Urinary bladder (tissue), 4 donors: ENCODE measurements at places on chromosomes 7 and 10.

GRCh38 chr7:139720705-139721231 is 57.0 kb downstream of the HIPK2 start:
- DNase-seq, result no peak

- DNase-seq, result no peak
Observed at GRCh38 chr10:60394446-60394845, 4.8 kb upstream of the ANK3 start.

DNA sequence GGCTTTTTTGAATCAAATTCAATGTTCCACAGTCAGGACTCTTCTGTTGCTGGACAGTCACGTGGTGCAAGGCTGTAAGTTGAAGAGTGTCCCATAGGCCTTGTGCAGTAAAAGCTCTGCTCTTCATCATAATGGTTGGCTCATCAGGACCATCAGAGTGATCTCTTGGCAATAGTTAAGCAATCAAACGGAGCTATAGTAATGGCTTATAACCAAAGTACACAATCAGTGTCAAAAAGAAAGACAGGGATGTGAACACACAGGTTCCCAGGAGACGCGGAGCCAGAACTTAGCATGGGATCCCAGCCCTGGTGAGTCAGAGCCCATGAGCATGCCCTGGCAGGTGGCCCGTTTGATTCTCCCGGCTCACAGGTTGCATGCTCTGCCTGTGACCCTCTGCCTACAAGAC is 10.8 kb upstream of the GPNMB start:
- DNase-seq, result peak; percentile 81

DNA sequence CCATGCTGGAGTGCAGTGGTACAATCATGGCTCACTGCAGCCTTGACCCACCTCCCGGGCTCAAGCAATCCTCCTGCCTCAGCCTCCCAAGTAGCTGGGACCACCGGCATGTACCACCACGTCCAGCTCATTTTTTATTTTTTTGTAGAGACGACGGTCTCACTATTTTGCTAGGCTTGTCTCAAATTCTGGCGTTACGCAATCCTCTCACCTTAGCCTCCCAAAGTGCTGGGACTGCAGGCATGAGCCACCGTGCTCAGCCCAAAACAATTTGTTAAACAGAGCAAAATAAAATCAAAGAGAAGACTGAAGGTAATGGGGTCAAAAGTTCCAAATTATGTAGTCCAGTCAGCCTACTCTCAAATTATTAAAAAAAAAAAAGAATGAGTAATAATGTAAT is 8.7 kb upstream of the JMJD1C start:
- DNase-seq, result no peak

DNA sequence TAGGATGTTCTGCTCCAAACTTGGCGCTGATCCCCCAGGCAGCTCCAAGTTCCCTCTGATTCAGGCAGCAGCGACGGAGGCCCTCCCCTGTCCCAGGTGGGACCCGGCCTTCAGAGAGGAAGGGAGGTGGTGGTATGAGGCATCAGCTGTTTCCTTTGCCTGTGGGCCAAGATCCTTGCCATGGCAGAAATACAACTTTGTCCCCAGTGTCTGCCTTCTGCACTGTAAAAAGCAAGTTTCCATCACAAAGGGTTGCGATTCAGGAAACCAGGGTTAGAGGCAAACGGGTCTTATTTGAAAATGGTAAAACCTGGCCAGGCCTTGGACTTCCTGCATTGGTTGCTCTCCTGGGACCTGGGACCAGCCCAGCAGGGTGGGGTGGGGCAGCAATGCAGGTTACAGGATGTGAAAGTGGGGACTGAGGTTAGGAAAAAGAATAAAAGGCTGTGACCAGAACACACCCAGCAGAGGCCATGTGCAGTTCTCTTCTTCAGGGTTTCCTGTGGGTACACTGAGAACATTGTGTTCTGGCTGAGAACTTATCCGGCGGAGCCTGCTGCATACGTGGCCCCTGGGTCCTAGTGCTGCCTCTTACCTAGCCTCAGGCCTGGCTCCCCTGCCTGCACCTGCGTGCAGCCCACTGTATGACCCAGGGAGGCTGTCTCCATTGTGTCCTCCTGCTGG is 25.1 kb upstream of the DDIT4 start:
- no peak for DNase-seq

- DNase-seq, result no peak
Observed at GRCh38 chr10:72104472-72105097, 16.2 kb upstream of the SPOCK2 start.

DNA sequence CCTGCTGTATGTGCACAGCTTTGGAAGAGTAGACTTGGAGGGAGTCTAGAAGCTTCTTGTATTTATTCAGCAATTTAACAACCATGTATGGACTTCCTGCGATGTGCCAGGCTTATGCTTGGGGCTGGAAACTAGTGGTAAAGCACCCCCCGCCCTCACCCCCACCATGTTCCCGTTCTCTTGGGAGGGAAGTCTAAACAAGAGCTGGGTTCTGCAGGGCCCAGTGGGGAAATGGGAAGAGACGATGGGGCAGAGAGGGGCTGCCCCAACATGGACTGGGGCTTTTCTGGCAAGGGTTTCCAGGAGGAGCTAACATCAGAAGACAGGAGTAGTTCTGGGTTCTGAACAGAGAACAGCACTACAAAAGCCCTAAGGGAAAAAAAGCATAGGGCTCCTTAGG is 8.0 kb downstream of the RASSF4 start:
- no peak for DNase-seq

GRCh38 chr10:96645191-96645721 is 58.4 kb upstream of the TM9SF3 start:
- no peak for DNase-seq
